Lung (tissue), 17 donors: ENCODE measurements at places on chromosomes 1 and 21. TPM values are rescaled to one million over a fixed set of nuclear protein-coding genes. Genes with fewer than 3 reads are reported as not detected.

Gene DCST2
- polyA plus RNA-seq, result 1.7 TPM

Gene NEGR1
- polyA plus RNA-seq, result 0.86 TPM

Gene NTRK1
- 0.15 TPM for polyA plus RNA-seq

Gene EXO1
- 0.55 TPM for polyA plus RNA-seq

Gene CYP4Z1
- 1.1 TPM for polyA plus RNA-seq

DNA sequence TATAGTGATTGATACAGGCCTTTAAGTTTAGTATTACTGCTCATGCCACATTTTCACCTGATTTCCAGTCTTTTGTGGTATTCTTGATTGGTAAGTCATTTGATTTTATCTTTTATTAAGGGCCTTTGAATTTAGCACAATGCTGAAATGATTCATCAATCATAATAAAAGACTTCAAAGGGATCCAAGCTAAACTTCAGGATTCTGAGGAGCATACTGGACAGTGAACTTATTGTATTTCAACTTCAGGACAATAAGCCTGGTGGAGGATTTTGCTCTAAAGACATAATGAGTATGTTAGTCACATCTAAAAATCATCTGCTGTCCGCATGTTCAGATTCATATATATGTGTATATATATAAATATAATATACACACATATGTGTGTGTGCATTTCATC, 233.3 kb downstream of the SETD4 start:
- DNase-seq, result no peak
- H3K4me1 ChIP-seq, result no peaks in the 10 kb centered on the region
- H3K36me3 ChIP-seq, result no peaks in the 10 kb centered on the region
- no peak overlapping the region for H3K4me3 ChIP-seq

GRCh38 chr1:49293016-49293415, 516.3 kb upstream of the BEND5 start:
- no peak overlapping the region for H3K4me3 ChIP-seq
- no peaks in the 10 kb centered on the region for H3K27me3 ChIP-seq
- DNase-seq, result no peak

DNA sequence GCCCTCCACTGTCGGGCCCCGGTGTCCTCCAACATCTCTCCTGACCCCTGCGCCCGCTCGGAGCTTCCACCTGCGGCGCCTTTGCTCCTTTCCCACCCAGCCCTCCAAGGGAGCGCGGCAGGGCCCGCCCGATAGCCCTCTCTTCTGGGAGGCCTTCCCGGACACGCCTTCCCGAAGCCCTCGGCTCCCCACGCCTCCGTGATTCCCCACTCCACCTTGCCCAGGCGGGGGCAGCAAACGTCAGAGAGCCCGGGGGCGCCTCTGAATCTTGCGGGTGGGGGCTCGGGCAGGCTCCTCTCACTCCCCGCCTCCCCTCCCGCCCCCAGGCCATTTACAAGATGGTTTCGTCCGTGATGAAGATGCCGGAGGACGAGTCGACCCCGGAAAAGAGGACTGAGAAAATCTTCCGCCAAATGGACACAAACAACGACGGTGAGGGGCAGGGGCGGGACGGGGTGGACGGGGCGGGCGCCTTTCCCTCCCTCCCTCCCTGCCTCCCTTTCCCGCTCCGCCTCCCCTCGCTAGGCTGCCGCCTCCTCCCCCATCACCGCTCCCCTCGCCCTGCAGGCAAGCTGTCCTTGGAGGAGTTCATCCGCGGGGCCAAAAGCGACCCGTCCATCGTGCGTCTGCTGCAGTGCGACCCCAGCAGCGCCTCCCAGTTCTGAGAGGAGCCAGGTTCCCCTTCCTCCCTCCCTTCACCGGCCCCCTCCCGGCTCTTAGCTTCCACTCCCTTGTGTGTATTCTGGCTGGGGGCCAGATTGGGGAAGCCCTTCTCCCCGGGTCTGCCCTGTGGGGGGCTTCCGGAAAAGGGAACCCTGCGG, 7.1 kb downstream of the HPCA start:
- no peak overlapping the region for H3K4me3 ChIP-seq
- no peaks in the 10 kb centered on the region for H3K4me1 ChIP-seq
- H3K27me3 ChIP-seq, result peaks cover 11% of the 10 kb centered on the region
- no peak overlapping the region for H3K27ac ChIP-seq

DNA sequence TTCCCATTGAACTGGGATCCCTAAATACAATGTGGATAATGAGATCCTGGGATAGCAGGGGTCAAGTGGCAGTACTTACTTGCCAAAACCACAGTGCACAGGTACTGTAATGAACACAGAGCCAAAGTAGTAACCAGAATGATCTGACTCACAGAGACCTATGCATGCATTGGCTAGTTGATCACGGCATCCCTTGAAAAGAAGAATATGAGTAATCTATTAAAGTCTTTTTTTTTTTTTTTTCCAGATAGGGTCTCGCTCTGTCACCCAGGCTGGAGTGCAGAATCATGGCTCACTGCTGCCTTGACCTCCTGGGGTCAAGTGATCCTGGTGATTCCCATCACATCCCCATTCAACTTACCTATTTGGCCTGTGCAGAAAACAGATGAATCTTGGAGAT, 29.4 kb upstream of the EIF4G3 start:
- no peak overlapping the region for H3K4me3 ChIP-seq
- H3K27me3 ChIP-seq, result no peaks in the 10 kb centered on the region
- DNase-seq, result no peak
- no peaks in the 10 kb centered on the region for H3K4me1 ChIP-seq
- H3K27ac ChIP-seq, result no peak overlapping the region
- H3K36me3 ChIP-seq, result no peaks in the 10 kb centered on the region

DNA sequence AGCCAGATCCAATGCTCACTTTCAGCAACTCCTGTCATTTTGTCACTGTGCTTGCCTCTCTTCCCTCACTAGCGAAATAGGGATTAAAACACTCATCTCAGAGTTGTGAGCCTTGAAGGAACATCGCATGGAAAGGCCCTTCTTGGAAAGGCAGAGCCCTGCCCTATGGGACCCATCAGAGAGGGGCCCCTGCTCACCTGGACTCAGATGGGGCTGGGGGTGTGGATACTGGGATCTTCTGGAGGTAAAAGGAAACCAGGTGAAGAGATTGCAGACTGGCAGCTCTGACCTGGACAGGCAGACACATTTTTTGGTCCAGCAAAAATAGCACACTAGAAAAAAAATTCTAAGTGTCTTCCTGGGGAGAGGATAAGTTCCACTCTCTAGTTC, 54.2 kb upstream of the EPS8L3 start:
- no peaks in the 10 kb centered on the region for H3K36me3 ChIP-seq
- no peaks in the 10 kb centered on the region for H3K27me3 ChIP-seq
- no peak overlapping the region for H3K4me3 ChIP-seq
- H3K4me1 ChIP-seq, result peaks cover 4% of the 10 kb centered on the region
- H3K27ac ChIP-seq, result no peak overlapping the region
- DNase-seq, result no peak

DNA sequence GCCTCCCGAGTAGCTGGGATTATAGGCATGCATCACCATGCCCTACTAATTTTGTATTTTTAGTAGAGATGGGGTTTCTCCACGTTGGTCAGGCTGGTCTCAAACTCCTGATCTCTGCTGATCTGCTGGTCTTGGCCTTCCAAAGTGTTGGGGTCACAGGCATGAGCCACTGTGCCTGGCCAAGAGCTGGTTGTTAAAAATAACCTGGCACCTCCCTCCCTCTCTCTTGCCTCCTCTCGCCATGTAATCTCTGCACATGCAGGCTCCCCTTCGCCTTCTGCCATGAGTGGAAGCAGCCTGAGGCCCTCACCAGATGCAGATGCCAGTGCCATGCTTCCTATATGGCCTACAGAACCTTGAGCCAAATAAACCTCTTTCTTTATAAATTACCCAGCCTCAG, 74.7 kb upstream of the TLR5 start:
- no peaks in the 10 kb centered on the region for H3K27me3 ChIP-seq
- no peak for DNase-seq
- no peaks in the 10 kb centered on the region for H3K4me1 ChIP-seq
- no peak overlapping the region for H3K4me3 ChIP-seq
- no peak overlapping the region for H3K27ac ChIP-seq

DNA sequence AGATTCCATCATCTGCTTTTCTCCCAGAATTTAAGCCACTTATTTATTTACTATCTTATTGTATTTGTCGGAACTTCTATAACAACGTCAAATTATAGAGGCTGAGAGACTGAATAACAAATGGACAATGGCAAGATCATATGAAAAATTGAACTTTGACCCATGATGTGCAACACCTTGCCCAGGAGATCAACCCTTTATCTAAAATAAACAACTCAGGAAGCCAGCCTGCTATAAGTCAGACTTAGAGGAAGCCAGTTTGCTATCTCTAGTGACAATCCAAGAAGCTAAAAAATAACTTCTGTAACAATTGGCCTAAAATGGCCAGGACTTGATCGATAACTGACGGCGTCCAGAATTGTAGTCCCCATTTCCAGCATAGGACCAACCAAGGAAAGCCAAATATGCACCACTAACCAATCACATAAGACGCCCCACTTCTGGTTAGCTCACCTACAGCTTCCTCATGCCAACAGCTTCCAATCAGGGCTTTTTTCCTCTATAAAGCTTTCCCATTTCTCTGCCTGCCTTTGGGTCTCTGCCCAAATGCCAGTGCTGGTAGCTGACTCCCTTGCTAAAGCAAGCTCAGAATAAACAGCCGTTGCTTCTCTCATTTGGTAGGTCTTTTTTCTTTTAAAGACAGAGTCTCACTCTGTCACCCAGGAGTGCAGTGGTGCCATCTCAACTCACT, 28.5 kb downstream of the ANP32E start:
- H3K36me3 ChIP-seq, result no peaks in the 10 kb centered on the region
- H3K27ac ChIP-seq, result no peak overlapping the region
- no peak for DNase-seq
- no peaks in the 10 kb centered on the region for H3K27me3 ChIP-seq
- H3K4me1 ChIP-seq, result no peaks in the 10 kb centered on the region
- H3K4me3 ChIP-seq, result no peak overlapping the region

GRCh38 chr1:117732065-117732797, 126.4 kb downstream of the TENT5C start:
- H3K36me3 ChIP-seq, result no peaks in the 10 kb centered on the region
- H3K4me3 ChIP-seq, result no peak overlapping the region
- no peak for DNase-seq
- H3K27ac ChIP-seq, result no peak overlapping the region
